Stimulated activated CD8-positive, alpha-beta memory T cell treated with anti-CD3 and anti-CD28 coated beads, Interleukin-7, amount 100 ng/mL, for 1 hour (primary cell): ENCODE measurements at places on chromosomes 7 and 10.

DNA sequence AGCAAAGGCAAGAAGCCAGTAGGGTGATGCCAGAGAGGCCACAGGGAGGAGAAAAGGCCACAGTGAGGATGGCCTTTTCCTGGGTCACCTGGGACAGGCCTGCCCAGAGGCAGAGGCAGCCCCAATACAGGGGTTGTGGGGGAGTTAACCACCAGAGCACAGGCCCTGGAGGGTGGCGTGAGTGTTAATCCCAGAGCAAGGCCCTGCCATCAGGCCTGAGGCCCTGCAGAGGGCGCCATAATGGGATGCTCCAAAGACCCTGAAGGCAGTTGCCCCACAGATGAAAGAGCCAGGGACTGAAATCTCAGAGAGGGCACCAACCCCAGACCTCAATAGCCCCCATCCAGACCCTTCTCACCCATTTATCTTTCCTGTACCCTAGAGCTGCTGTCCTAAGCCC lies 23.9 kb downstream of the SLC13A4 start:
- DNase-seq, result no peak

DNA sequence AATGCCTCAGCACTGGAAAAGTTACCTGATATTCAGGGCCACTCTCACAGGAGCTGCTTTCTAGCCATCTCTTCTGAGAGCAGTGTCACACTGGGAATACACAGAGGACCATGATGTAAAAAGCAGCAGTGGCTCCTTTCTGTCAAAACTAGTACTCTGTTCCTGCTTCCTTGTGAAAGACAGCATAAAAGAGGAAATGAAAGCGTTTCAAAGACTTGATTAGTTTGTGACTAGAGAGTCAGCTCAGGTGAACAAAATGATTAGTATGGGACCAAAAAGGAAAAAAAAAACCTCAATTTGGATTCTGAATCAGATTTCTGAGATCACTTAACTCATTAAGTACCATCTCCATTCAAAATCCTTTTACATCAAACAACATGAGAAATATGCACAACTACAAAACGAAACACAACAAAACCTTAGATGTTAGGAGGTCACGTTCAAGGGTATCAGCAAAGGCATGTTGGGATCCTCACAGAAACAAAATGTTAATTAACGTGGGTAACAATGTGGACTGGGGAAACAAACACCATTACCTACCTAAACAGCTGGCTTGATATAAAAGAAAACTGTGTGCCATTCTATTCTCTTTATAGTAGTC lies 103.7 kb downstream of the MACC1 start:
- no peak for DNase-seq

DNA sequence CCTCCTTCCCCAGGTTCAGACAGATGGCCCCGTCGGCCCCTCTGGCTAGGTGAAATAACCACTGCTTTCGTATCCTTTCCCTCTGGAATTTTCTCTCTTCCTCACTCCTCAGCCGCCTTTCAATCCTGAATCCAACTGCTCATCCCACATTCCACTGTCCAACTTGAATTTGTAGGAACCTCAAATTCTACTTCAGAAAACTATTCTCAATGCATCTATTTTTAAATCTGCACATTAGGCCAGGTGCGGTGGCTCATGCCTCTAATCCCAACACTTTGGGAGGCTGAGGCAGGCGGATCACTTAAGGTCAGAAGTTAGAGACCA lies 78.9 kb downstream of the ITIH5 start:
- DNase-seq, result no peak

- DNase-seq, result no peak
These were observed 126.0 kb downstream of the SKIDA1 start for GRCh38 chr10:21399392-21400035.

DNA sequence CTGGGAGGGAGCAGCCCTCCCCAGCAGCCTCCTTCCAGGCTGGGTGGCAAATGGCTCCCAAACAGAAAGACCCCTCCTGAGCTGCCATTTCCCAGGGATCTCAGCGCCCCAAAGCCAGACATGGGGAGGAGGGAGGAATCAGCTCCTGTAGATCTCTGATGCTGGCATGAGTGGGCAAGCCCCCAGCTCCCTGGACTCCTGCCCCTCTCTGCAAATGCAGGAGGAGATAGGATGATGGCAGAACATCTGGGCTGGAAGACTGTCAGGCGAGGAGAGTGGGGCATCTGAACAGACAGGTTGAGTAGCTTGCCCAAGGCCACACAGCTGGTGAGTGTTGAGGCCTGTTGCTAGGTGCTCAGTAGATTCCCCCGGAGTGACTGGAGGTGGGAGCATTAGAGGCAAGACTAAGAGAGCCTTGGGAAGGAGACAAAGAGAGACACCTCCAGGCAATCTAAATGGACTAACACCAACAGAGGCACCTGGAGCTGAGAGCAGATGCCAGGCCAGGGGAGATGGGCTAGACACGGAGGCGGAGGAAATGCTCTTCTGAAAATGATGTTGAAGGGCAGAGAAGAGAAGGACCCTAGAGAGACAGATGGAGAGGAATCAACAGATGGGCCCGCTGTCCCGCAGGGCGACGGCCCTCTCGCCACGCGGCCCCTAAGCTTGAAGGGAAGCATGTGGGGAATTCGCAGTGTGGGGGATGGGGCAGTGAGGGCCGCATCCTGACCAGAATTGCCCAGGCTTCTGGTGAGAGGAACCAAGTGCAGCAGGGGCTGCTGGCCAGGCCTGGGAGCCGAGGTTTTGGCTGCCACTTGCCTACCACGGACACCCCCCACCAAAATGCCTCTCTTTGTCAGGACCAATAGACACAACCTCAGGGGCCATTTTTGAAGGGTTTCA lies 84.8 kb upstream of the LRRC4 start:
- DNase-seq, result no peak

- no peak for DNase-seq
These were observed 121.7 kb downstream of the DOCK4 start for GRCh38 chr7:112084520-112084971.

GRCh38 chr10:43417950-43418768 lies 9.2 kb upstream of the HNRNPF start:
- DNase-seq, result no peak

- no peak for DNase-seq
These were observed 1.4 kb downstream of the CCNJ start for GRCh38 chr10:96044736-96045135.

DNA sequence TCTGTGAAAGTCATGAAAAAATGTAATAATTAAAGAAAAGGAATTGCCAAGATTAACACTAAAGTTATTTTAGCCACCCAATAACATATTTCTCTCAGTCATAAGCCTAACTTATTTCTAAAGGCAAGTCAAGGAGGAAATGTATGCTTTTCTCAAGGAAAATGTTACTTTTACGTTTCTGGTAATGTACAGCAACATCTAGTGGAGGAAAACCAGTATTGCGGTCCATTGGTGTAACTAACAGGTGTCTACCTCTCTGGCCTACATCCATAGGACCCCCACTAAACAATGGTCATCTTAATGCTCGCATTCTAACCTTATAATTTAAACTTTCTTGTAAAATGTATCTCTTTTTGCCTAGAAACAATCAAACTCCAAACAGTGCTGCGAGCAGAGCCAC lies 437.5 kb downstream of the KIF20B start:
- DNase-seq, result no peak

- DNase-seq, result no peak
These were observed 386.0 kb downstream of the KIF20B start for GRCh38 chr10:90087197-90088023.

- DNase-seq, result no peak
These were observed 201.4 kb downstream of the PTEN start for GRCh38 chr10:88064608-88065382.

DNA sequence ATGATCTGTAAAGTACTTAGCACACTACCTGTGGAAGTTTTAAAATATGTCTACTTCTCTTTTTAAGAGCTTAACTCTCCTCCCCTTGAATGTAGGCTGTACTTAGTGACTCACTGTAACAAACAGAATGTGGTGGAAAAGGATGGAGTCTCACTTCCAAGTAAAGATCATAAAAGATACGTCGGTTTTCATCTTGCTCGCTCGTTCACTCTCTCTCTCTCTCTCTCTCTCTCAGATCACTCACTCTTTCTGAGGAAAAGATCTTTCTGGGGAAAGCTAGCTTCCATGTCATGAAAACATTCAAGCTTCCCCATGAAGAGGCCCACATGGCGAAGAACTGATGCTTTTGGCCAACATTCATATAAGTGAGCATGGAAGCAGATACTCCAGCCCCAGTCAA lies 5.5 kb downstream of the CHUK start:
- no peak for DNase-seq

DNA sequence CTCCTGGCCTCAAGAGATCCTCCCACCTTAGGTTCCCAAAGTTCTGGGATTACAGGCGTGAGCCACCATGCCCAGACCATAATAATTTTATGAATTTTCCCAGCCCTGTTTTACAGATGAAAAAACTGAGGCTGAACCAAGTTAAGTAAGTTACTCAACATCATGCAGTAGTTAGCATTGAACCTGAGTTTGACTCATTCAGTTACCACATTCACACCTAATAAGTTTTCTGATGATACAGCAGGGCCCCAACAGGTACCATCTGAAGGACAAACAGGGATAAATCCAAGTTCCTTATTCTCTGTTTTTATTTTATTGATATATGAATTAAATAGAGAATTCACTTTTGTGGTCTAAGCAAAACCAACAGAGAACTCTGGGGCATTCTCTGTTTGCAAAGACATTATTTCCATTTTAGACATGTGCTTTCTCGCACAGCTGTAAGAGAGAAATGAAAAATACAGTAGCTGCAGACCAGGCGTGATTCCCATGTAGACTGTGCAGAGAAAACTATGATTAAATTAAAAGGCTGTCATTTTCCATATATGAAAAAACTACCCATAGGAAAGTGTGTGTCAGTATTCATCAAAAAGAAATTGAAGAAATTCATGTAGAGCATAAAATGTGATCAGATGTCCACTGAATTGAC lies 26.6 kb downstream of the APBB1IP start:
- no peak for DNase-seq

GRCh38 chr7:84912993-84913635 lies 273.7 kb downstream of the SEMA3D start:
- DNase-seq, result no peak

DNA sequence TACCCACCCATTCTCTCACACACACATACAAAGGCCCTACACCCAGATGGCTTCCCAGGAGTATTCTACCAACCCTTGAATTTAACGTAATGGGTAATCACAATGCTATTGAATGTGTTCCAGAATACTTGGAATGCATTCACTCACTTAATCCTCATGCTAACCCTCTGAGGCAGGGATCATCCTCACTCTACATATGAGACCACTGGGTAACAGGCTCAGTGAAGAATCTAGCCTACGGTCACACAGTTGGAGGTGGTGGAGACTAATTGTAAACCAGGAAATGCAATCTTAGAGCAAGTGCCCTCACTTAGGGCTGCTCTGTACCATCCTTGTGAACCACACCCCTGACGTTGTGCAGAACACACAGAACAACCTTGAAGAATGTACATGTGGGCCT lies 87.5 kb downstream of the PPP1R3C start:
- DNase-seq, result no peak

- DNase-seq, result no peak
These were observed 722.9 kb downstream of the GRM8 start for GRCh38 chr7:126529833-126530232.

DNA sequence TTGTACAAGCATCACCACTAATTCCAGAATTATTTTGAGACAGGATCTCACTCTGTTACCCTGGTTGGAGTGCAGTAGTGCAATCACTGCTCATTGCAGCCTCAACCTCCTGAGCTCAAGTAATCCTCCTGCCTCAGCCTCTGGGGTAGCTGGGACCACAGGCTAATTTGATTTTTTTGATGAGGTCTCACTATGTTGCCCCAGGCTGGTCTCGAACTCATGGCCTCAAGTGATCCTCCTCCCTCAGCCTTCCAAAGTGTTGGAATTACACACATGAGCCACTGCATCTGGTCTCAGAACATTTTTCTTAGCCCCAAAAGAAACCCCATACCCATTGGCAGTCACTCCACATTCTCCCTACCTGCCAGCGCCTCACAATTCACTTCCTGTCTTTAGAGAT lies 3.5 kb upstream of the WBP1L start:
- DNase-seq, result no peak

- DNase-seq, result no peak
These were observed 46.7 kb downstream of the SHOC2 start for GRCh38 chr10:110966146-110966545.

- no peak for DNase-seq
These were observed 117.2 kb downstream of the CNOT4 start for GRCh38 chr7:135392701-135393100.
